ENCODE measurements at places on chromosomes 11 and 22. TPM values are rescaled to one million over a fixed set of nuclear protein-coding genes. Genes with fewer than 3 reads are reported as not detected.

MPZL3 gene
- 0.42 TPM for total RNA-seq

MS4A7 gene
- not detected for total RNA-seq

FAM111B gene
- total RNA-seq, result 10.8 TPM

OR2AG2 gene
- total RNA-seq, result 0.07 TPM

MMP27 gene
- total RNA-seq, result not detected

GLYAT gene
- total RNA-seq, result not detected

OR51L1 gene
- not detected for total RNA-seq

DCUN1D5 gene
- 128 TPM for total RNA-seq

ELMOD1 gene
- 0.15 TPM for total RNA-seq

MUC6 gene
- not detected for total RNA-seq

RIC3 gene
- total RNA-seq, result 5.9 TPM

MMP13 gene
- not detected for total RNA-seq

CSNK2A3 gene
- 1.6 TPM for total RNA-seq

CLMP gene
- total RNA-seq, result 24.3 TPM

OR9G1 gene
- total RNA-seq, result not detected

IGSF22 gene
- total RNA-seq, result 0.76 TPM

DNA sequence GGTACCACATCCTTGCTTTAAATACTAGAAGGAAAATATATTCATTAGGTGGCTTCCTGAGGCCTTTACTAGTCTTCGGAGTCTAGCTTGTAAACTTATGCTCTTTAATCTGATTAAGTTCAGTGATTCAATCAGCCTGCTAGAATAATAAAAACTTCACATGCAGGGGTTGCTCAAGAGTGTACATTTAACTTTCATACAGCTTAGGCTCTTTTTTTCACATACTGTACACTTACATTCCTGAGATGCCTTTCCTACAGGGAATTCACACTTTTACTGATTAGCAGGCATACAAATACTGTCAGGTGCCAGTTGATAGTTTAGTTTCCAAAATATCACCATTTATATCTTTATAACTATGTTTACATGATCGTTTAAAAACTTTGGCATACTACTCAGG is 3.2 kb upstream of the ANO5 start:
- DNase-seq, result no peak

DNA sequence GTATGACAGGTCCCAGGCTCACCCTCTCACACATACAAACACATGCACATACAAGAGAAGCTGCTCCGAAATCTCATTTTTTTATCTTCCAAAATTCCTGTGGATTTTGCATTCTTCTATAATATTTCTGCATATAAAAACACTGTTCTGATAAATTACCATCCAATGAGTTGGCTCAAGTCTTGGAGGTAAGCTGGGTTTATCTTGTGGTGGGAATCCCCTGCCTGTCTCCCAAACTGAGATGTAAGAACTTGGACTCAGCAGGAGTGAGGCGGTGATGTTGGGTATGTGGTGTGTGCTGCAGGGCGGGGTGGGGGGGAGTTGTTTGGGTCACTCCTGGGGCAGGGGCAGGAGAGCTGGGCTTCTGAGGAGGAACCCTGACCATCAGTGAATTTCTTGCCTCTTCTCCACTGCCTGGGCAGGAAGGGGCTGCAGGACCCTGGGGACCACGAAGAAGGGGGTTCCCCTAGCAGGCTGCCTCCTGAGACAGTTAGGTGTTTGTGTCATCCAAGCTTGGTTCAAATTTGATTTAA is 6.8 kb upstream of the P2RY6 start:
- peak; percentile 14 for DNase-seq

DNA sequence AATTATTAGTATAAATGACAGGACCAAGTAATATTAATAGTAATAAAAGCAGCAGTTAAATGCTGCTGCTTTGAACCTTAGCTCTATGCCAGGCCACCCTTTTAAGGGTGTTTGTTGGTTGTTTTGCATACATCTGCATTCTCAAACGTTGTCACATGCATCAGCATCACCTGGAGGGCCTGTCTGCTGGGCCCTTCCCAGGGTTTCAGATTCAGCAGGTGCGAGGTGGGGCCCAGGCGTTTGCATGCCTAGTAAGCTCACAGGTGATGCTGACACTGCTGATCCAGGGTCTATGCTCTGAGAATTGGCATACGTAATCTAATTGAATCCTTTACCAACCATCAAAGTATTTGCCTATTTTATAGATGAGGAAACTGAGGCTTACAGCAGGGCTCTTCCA is 246.5 kb downstream of the CADM1 start:
- peak; percentile 51 for DNase-seq

- DNase-seq, result peak; percentile 5
Observed at GRCh38 chr11:84564180-84564866, 1062.8 kb downstream of the DLG2 start.

DNA sequence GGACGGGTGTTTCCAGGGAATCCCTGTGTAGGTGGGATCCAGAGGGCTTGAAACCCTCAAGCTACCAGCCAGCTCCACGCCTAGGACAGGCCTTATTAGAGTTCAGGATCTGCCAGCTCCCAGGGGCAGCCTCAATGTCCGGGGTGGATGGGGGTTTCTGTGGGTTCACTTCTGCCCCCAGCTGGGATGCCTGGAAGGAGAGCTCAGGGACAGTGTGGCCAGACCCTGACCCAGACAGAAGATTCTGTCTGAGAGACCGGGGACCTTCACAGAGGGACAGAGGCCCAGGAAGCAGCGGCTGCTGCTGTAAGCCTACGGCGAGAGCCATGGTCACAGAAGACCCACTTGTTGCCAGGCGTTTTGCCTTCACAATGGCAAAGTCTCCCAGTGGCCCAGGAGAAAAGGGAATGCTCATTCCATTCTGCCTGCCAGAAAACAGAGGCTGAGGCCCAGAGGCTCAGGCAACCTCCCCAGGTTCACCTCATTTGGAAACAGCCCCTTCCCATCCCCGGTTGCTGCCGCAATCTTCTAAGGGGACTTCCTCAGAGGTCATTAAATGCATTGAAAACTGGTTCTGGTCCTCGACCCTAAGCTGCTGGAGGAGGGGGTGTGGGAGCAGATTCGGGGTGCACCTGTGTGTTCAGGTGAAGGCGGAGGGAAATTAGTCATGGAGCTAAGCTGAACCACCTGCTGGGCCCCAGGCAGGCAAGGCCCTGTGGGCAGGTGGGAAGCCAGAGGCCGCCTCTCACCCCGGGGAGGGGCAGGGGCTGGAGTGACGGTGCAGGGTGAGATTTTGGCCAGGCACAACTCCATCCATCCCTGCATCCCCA is 4.9 kb upstream of the KRTAP5-6 start:
- peak; percentile 51 for DNase-seq

GRCh38 chr22:22348127-22348814 is 103.7 kb downstream of the VPREB1 start:
- peak; percentile 34 for DNase-seq

DNA sequence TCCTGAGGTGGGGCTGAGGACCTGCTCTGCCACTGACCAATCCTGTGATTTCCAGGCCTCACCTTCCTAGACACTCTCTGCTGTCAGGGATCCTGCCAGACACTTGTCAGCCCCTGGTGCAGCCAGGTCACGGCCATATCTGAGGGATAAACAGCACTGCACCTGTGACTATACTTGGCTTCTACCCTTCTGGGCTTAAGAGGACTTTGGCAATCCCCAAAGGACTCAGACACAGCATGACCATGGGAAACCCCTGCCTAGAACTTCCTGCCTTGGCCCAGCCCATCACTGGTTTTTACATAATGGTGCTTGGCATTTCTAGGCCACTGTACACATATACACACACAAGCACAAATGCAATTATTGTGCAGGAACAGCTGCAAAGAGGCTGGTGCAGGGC is 11.6 kb upstream of the OLFML1 start:
- no peak for DNase-seq

DNA sequence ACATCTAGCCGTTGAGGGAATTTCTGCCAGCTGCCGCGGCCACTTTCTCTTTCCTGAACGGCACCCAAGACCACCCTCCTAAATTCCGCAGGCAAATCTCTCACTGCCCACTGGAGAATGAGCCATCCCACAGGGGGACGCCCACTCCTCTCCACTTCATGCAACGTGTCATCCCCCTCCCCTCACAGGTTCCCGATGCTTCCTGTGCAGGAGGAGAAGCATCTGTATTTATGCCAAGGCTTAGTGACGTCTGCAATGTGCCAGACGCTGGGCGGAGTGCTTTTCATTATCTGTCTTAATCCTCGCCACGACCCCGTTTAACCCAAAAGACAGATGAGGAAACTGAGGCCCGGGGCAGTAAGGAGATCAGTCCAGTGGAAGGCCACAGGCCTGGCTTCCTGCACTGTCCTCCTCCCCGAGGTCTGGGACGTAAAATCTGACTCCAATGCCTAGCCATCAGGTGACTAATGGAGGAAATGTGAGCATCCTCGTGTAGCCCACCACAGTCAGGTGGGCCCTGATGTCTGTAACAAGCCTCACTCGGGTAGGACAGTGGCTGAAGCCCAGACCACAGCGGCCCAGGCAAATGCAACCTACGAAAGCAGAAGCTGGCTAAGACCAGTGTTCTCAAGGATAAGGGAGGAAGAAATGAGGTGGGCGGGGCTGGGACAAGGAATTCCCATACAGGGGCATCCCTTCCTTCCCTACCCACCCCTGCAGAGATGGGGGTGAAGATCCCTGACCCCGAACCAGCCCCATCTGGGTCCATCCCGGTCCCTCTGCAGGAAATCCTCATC is 23.1 kb downstream of the MN1 start:
- no peak for DNase-seq

DNA sequence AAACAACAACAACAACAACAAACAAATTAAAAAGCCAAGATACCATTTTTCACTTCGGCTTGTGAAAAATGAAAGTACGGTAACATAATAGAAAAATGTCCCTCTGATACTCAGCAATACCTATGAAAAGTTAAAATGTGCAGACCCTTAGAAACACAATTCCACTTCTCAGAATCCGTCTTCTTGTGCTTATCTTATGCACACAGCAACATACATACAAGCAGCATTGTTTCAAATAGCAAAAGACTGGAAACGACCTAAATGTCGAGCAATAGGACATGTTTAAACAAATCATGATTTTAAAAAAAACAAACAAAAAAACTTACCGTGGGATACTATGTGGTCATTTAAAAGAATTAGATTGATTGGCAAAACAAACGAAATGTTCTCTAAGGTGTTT is 26.5 kb downstream of the RBFOX2 start:
- DNase-seq, result no peak

GRCh38 chr11:87150936-87151335 is 113.2 kb downstream of the TMEM135 start:
- DNase-seq, result no peak

- no peak for DNase-seq
Observed at GRCh38 chr11:35063488-35063931, 75.5 kb upstream of the CD44 start.

DNA sequence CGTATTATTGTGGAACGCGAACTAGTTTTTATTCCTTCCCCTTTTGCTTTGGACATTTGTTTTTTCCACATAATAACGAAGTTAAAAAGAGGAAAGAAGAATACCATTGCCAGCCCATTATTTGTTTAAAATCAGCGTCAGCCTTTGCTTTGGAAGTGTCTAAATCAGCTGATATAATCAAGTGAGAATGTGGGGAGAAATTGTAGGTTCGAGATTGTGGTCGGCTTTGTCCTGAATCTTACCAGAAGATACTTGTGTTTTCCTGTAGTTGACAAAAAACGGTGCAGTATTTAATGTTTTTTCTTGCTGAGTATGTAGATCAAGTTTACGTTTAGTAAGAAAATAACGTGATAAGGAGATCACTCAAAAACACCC is 935 bp downstream of the ZNF143 start:
- no peak for DNase-seq

DNA sequence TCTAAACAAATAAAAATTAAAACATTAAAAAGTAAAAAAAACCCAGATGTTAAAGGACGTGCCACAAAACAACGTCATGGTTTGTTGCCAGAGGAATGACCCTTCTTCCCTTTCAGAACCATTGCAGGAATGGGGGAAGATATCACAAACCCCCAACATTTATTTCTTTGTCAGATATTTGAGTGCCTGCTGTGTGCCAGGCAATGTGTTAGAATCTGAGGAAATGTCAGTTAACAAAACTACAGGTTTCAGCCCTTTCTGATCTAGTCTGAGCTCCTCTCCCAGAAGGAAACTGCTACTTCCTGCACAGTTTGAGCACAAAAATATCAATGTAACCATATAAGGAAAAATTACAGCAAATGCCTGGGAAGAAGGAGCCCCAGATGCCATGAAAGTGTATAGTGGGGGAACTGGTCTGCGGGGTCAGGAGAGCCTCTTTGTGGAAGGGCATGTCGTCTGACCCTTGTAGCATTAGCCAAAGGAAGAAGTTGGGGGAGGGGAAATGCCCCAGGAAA is 7.1 kb upstream of the NHERF4 start:
- no peak for DNase-seq

- DNase-seq, result peak; percentile 91
Observed at GRCh38 chr11:112961146-112961668, at the start of gene NCAM1. Gene NCAM1, plus strand, starts transcription at chr11:112961420.

DNA sequence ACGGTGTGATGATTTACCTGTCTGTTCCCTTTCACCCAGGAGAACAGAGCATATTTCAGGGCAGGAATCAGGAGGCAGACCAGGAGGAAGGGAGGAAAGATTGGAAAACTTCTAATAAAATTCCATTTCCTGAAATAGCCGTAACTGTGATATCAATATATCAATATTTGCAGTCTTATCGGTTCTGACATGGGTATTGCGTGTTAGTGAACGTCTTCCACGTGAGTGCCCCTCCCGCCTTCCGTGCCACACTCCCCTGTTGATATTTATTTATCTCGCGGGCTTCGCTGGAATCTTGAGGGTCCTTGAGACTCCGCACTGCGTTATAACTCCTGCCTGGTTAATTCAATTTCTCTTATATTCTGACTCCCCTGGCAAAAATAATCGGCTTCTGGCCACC is 1160.4 kb downstream of the BRD1 start:
- DNase-seq, result no peak

DNA sequence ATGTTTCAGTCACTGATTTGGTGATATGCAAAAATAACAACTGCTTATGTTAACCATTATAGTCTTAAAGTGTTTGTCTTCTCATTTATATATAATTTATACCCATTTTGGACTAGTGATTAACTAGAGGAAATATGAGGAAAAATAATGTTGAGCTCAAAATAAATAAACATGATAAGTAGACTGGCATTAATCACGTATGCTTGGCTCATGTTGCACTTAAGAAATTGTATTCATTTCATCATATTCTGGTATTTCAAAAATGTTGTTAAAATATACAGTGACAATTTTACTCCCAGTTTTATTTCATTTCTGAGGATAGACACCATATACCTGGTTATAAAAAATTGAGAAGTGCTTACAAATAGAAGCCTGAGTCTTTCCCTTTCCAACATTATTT is 3.8 kb upstream of the OR10D3 start:
- no peak for DNase-seq

- DNase-seq, result no peak
Observed at GRCh38 chr11:116857316-116857715, 19.9 kb upstream of the APOA1 start.

- no peak for DNase-seq
Observed at GRCh38 chr22:37442537-37442936, 15.3 kb upstream of the ELFN2 start.

- DNase-seq, result no peak
Observed at GRCh38 chr11:18253233-18253632, 4.8 kb upstream of the SAA2 start.
